ENCODE measurements at places on chromosomes 7 and 10.

DNA sequence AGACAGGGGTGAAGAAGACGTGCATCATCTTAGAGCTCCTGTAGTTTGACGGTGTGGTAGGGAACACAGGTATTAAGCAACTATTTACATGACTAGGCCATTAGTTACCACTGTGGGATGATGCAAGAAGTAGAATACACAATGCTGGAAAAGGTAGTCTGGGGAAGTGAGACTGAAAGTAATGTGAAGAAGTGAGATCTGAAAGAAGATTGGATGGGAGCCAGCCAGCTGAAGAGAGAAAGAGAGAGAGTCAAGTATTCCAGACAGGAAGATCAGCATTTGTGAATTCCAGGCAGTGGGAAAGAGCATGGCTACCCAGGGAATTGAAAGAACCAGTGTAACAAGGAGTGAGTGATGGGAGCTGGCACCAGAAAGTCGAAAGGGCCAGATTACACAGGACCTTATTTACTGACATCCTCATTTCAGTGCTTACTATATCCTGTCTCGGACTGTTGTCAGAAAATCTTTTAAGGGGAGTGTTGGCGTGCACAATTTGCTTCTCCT, 4.0 kb upstream of the CFAP58 start:
- peak; percentile 39 for DNase-seq

- DNase-seq = no peak
Observed at GRCh38 chr10:59234194-59234593, 57.8 kb downstream of the PHYHIPL start.

DNA sequence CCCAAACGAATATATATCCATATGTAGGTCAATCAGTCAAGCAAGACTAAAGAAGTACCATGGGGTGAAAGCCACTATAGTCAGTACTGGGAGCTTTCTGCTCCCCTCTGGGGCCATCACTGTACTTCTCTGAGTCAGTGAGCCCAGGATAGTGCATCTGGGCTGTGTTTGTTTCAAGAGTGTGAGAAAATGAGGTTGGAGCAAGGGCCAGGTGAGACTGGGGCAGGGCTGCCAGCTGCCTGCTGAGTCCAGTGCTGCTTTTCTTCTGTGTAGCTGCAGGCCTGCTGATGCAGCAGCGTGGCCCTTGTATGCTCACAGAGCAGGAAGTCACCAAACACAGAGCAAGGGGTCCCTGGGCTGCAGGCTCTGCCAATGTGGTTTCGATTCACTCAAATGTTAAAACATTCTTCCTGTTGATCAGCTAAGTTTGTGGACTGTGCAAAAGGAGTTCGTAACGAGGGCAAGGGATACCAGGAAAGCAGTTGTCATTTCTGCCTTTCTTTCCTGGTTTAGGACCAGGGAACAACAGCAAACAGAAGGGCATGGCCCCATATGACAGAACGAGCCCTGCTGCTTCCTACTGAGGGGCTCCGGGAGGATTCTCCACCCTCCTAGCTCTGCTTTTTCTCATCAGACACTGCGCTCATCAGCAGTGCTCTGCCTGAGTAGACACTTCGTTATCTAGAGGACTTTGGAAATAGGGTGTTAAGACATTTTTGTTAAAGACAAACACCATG, 65.4 kb upstream of the TNS3 start:
- DNase-seq = peak; percentile 97

GRCh38 chr7:53111031-53111430, 75.6 kb downstream of the POM121L12 start:
- no peak for DNase-seq

- no peak for DNase-seq
Observed at GRCh38 chr7:131004371-131004770, 270.4 kb upstream of the KLF14 start.

GRCh38 chr10:75646218-75646915, 214.9 kb downstream of the LRMDA start:
- no peak for DNase-seq

DNA sequence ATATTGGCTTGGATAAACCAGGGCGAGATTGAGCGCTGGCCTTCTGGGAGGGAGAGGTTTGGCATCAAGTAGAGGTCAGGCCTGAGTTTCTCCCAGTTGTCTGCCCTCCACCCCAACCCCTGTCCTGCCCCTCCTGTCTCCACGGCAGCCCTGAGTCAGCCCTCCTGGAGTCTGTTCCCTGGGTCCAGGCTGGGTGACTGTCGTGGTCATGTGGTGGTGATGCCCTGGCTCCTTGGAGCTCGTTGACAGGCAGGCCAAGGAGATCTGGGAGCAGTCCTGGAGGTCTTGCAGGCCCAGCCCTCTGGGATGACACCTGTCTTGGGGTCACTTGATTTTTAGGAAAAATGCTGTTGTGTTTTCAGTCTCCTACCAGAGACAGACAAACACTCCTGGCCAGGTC, 53.6 kb upstream of the PODXL start:
- DNase-seq = no peak

GRCh38 chr10:104209575-104210198, 22.5 kb downstream of the CFAP43 start:
- DNase-seq = peak; percentile 41

GRCh38 chr10:123655751-123656150, 10.4 kb upstream of the GPR26 start:
- DNase-seq = no peak

- no peak for DNase-seq
Observed at GRCh38 chr10:104146882-104147281, 24.9 kb downstream of the SFR1 start.

DNA sequence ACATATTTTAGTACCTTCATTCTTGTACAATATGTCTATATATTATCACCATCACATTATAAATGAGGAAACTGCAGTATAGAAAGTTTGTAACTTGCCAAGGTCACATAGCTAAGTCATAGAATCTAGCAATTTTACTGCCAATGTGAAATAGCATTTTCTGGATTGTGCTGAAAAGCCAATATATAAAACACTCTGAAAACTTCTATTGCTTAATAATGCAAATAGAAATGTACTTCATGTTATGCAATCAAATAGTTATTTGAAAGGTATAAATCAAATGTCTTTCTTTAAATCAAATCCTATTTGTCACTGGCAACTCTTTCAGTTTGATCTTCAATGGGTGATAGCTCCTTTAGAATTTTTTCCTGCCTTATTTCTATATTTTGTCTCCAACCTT, 129.5 kb downstream of the TMEM26 start:
- no peak for DNase-seq

GRCh38 chr7:80679921-80680907, 41.8 kb downstream of the CD36 start:
- no peak for DNase-seq

- no peak for DNase-seq
Observed at GRCh38 chr10:15849316-15849715, 11.0 kb downstream of the MINDY3 start.

- no peak for DNase-seq
Observed at GRCh38 chr10:109676703-109677102, 246.6 kb downstream of the XPNPEP1 start.

DNA sequence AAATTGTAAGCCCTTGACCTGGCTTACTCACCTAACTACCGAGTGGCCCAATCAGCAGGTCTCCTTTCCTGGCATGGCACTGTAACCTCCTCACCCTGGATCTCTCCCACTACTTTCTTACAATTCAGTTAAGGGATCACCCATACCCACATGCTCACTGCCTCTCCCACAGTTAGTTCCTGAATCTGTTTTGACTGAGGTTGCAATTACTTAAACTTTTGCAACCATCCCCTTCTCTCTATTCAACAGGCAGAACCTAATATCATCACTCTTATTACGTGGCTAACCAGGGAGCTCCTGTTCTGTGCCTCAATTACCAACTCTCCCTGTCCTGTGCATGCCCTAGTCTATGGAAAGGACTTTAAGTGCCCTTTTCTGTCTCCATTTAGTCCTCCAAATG, 84.2 kb upstream of the IKZF1 start:
- DNase-seq = no peak

DNA sequence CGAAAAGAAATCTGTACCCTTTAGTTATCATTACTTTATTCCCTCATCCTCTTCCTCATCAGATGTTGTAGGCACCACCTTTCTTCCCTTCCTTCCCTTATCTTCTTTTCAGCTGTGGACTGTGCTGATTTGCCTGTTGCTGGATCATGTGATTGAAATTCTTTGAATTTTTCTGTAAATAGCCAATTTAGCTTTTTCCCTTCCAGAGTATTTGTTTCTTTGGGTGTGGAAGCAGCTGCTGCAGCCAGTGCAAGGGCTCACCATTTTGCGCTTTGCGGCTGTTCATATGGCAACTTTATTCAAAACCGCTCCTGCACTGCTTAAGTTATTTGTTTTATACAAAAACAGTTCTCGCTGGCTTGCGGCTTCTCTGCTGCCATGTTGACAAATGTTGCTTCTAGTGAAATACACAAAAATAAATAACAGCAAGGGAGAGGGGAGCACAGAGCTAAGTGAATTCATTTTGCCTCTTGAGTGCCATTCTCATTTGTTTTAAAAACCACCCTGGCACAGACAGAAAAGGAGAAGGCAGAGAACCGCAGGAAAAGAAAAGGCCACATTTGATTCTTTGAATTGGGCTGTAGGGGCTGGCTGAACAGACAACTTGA, 151.2 kb downstream of the AUTS2 start:
- no peak for DNase-seq

Data from MM.1S (cell line).